ENCODE measurements at places on chromosomes 1 and 21. TPM values are rescaled to one million over a fixed set of nuclear protein-coding genes. Genes with fewer than 3 reads are reported as not detected.
A peak's percentile ranks its signal among the peaks of the same experiment; 100 is the strongest.

The EPHA10 gene
- total RNA-seq: 4.8 TPM

The ADORA3 gene
- not detected for total RNA-seq

The KRTAP7-1 gene
- not detected for total RNA-seq

The SDC3 gene
- 41.7 TPM for total RNA-seq

DNA sequence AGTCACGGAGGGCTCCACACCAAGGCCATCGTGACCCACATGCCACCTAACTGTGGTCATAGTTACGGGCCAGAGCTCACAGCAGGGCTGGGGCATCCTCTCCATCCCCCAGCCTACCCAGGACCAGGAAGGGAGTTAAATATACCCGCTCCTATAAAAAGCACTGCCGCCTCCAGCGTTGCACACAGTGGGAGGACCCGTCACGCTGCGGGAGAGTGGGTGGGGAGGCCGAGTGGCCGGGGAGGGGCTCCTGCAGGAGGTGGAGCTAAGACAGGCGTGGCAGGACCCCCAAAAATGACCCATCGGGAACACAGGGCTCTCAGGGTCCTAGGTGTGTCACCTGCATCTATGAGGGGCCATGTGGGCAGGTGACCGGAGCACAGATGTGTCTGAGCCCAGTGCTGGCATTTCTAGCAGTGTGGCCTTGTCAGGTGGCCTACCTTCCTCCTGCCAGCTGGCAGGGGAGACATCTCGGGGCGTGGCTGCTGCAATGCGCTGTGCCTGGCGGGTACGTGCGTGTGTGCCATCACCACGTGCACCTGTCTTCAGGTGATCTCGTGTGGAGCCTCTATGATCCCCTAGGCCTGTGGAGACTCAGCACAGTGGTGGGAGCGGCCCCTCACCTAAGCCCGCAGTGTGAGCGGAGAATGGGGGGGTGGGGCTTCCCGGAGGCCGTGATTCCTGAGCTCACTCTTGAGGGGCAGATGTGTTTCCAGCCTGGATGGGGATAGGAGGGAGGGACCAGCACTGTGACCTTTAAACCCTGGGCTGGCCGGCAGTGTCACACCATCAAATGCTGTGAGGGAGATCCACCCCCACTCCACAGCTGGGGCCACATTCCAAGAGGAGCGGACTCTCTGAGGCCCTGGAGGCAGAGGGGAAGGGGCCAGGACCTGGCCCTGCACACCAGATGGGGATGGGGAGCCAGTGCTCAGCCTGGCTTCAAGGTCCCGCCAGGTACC, 17.7 kb downstream of the AGRN start:
- DNase-seq: no peak

DNA sequence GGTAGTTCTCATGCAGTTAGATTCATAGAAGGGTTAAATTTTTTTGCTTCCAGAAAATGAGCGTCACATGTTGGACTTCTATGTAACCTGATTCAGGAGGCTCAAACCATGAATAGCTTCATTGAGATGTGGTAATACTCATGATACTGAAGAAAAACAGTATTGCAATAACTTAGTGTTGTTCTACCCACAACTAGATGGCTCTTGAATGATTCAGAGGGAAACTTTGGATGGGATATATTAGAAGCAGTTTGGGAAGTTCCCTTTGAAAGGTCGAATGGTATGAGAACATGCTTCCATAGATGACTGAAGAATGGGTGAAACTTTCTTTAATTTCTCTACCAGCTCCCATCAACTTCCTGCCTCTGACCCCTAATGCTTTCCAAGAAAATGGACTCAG, 211.7 kb upstream of the PTGFR start:
- DNase-seq: no peak

DNA sequence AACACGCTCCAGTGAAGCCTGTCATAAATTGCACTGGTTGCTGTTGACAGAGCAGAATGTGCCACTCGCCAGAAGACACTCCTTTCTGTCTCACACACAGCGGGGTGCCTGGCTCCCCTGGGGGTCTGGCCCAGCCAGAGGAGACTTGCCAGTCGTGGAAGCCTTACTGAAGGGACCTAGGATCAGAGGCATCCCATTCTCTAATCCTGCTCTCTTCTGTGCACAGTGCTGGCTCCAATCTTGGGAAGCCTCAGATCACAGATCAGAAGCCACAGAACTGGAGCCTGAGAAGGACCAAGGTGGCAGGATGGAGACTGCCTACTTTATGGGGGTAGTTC, 1.4 kb downstream of the SLC9A1 start:
- DNase-seq: no peak

GRCh38 chr21:32413015-32413504, 554 bp downstream of the EVA1C start:
- DNase-seq: peak; percentile 26

DNA sequence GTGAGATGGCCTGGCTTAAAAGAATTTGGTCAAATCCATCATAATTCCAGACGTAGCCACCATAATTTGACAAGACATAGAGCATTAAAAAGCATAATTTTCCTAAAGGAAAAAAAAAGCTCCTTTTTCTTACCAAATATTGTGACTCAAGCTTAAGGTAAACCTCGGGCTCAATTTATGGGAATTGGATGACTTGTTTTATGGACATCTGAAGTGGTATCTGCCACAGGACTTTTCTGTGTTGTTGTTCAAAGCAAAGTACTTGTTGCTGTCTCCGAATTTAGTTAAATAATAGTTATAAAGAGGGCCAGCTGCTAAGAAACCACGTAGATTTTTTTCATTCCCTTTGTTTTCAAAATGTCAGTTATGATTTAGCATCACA, 1.1 kb downstream of the MPZL1 start:
- no peak for DNase-seq

DNA sequence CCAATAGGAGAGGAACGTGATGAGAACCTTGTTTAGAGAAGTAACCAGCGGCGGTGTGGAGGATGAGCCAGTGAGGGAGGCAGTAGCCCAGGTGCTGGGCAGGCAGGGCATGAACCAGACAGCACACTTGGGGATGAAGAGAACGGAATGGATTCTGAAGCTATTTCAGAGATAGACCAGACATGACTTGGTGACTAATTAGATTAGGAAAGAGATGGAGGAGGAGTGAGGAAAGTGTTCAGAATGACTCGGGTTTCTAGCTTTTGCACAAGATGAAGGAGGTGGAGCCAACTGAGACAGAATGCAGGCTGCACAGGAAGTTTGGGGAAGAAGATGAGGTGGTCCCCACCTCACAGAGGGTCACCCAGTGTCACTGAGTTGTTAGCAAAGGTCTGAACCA, 5.1 kb downstream of the PEF1 start:
- no peak for DNase-seq

All from glutamatergic neuron (in vitro differentiated cells).